ENCODE measurements at places on chromosomes 3 and 15.

DNA sequence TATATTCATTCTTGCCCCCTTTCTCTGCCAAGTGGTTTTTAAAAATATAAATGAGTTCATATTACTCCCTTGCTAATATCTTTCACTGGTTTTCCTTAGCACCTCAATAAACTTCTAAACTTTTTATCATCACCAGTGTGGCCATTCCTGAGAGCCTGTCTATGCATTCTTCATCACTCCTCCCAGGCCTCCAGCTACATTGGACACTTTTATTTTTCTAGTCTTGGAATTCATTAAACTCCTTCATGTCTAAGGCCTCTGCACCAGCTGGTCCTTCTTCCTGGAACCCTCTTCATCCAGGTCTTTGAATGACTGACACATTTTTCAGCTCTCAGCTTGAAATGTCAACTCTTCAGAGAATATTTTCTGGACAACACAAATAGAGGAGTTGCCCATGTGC, 120.4 kb upstream of the P2RY1 start:
- DNase-seq, result no peak
- H3K4me1 ChIP-seq, result no peaks in the 10 kb centered on the region
- H3K4me3 ChIP-seq, result no peak overlapping the region
- H3K27me3 ChIP-seq, result peaks cover 2% of the 10 kb centered on the region

DNA sequence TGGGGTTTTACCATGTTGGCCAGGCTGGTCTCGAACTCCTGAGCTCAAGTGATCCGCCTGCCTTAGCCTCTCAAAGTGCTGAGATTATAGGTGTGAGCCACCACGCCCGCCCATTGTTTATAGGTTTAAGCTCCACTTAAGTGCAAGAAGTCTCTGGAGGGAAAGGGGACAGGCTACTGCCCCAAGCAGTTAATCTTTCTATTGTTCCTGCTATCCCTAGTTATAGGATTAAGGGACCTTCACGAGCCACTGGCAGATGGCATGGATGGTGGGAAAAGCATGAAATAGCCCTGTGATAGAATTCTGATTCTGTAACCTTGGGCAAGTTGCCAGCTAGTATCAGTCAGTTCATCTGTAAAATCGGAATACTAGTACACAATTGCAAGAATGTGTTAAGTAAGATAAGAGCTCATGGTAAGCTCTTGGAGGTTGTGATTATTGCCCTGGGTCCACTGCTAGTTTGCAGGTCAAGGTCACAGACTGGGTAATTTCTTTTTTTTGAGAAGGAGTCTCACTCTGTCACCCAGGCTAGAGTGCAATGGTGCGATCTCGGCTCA, 5.3 kb upstream of the RBPMS2 start:
- H3K27ac ChIP-seq, result no peak overlapping the region
- H3K4me3 ChIP-seq, result no peak overlapping the region
- H3K27me3 ChIP-seq, result peaks cover 49% of the 10 kb centered on the region

- DNase-seq, result peak; percentile 72
- peaks cover 17% of the 10 kb centered on the region for H3K27me3 ChIP-seq
- peaks cover 20% of the 10 kb centered on the region for H3K4me1 ChIP-seq
- no peaks in the 10 kb centered on the region for H3K36me3 ChIP-seq
- no peak overlapping the region for H3K4me3 ChIP-seq
These were observed 97.5 kb downstream of the BDH1 start for GRCh38 chr3:197458179-197458707.

- DNase-seq, result no peak
- H3K4me1 ChIP-seq, result peaks cover 23% of the 10 kb centered on the region
- peak overlapping the region; percentile 62 for H3K4me3 ChIP-seq
- H3K27ac ChIP-seq, result peak overlapping the region; percentile 90
- H3K27me3 ChIP-seq, result no peaks in the 10 kb centered on the region
These were observed 50.8 kb downstream of the CRYBG3 start for GRCh38 chr3:97872525-97873042.

GRCh38 chr3:168977716-168978374, 685.7 kb downstream of the MECOM start:
- H3K4me3 ChIP-seq, result no peak overlapping the region
- no peaks in the 10 kb centered on the region for H3K27me3 ChIP-seq
- DNase-seq, result no peak
- H3K27ac ChIP-seq, result no peak overlapping the region
- no peaks in the 10 kb centered on the region for H3K36me3 ChIP-seq

DNA sequence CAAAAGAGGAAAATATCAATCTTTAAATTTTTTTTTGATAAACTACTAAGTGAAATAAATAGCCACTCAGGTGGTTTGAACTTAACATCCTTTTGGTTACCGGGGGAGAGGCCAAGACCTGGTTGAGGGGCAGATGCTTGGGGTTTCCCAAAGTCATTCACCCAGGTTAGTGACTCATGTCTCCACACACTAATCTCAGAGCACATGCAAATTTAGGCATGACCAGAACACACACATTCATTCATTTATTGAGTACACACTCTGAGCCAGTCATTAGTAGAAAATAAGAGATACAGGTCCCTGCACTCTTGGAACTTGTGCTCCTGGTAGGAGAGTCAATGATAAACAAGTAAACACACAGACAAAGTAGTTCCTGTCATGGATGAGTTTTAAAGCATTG, 7.3 kb downstream of the ILDR1 start:
- no peak overlapping the region for H3K27ac ChIP-seq
- no peaks in the 10 kb centered on the region for H3K36me3 ChIP-seq
- H3K27me3 ChIP-seq, result peaks cover 19% of the 10 kb centered on the region
- no peak for DNase-seq
- H3K4me3 ChIP-seq, result no peak overlapping the region

- H3K36me3 ChIP-seq, result no peaks in the 10 kb centered on the region
- DNase-seq, result no peak
- peaks cover 7% of the 10 kb centered on the region for H3K4me1 ChIP-seq
- H3K27ac ChIP-seq, result no peak overlapping the region
- H3K4me3 ChIP-seq, result no peak overlapping the region
These were observed 86.0 kb upstream of the LPP start for GRCh38 chr3:188067932-188068331.

DNA sequence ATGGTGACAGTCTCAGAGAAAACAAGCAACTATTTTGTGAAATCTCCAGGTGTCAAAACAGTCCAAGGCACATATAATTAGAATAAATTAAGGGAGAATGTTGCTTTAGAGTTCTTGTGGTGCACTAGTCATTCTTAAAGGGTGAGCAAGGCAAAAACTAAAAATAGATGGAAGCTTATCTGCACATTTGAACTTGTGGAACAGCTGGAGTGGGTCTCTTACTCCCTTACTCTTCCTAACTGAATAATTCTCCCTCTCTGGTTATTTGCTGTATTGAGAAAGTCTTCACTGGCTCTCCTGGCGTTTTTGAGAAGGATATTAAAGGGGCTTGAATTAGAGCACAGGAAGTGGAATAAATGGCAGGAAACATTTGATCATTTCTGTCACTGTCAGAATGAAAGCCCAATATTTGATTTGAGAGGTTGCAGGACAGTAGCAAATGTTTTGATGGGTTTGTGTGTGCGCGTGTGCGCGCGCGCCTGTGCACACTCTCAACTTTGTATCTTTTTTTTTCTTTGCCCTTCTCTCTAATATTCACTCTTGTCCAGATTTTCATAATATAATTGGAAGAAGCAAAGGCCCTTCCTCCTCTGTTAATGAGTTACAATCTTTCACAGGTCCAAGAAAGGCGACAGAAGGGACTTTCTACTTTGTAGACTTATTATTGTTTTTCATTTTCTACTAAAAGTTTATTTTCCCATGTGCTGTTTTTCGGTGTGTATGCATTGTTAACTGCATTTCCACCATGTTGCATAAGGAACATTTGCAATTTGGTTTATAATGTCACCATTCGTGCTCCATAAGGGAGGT, 40.9 kb downstream of the AKAP13 start:
- H3K27me3 ChIP-seq, result no peaks in the 10 kb centered on the region
- H3K4me1 ChIP-seq, result peaks cover 39% of the 10 kb centered on the region
- H3K36me3 ChIP-seq, result peaks cover 6% of the 10 kb centered on the region
- H3K4me3 ChIP-seq, result no peak overlapping the region
- H3K27ac ChIP-seq, result no peak overlapping the region

DNA sequence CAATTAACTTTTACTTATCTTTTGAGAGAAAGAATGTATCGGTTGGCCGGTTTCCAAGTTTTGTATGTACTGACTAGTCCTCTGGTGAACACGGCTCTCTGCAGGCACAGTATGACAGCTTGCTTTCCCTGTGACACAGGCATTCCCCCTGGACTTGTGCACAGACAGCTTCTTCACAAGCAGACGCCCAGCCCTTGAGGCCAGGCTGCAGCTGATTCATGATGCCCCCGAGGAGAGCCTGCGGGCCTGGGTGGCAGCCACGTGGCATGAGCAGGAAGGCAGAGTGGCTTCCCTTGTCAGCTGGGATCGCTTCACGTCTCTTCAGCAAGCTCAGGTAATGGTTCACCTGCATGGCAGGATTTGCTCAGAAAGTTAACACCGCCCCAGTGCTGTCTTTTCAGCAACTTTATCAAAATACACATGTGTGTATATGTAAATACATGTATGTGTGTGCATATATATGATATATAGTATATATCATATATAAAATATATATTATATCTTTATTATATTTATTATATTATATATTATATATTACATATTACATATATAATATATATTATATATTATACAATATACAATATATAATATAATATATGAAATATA, 25.5 kb downstream of the FAN1 start:
- DNase-seq, result no peak
- H3K36me3 ChIP-seq, result peaks cover 47% of the 10 kb centered on the region
- no peaks in the 10 kb centered on the region for H3K27me3 ChIP-seq
- no peak overlapping the region for H3K4me3 ChIP-seq
- no peak overlapping the region for H3K27ac ChIP-seq

DNA sequence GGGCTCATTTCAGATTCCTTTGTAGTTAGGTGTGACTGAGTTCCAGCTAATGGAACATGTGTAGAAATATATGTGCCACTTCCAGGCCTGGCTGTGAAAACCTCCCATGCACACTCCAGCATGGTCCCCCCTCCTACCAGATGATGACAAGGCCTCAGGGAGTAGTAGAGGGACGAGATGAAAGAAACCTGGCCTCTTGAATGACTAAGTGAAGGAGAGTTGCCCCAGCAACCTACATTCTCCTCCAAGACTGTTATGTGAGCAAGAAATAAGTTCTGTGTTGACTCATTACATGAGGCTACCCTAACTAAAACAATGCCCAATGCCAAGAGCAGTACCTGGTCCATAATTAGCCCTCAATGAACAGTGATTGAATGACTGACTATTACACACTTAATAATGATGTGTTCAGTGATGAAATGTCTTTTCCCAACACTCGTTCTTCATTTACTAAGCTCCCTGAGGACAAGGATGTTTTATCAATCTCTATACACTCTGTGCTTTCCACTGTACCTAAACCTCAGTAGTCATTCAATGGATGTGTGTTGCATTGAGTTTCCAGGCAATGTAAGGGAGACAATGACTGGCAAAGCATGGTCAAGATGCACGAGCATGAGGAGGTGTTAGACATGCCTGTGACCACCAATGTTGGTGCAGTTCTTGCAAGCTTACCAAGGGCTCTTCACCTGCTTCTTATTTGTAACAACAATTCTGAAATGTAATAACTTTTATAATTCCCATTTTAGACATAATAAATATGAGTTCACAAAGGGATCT, 62.0 kb upstream of the BCL6 start:
- H3K4me1 ChIP-seq, result peaks cover 68% of the 10 kb centered on the region
- H3K4me3 ChIP-seq, result peak overlapping the region; percentile 43
- H3K27ac ChIP-seq, result peak overlapping the region; percentile 95
- H3K36me3 ChIP-seq, result peaks cover 12% of the 10 kb centered on the region
- no peaks in the 10 kb centered on the region for H3K27me3 ChIP-seq

DNA sequence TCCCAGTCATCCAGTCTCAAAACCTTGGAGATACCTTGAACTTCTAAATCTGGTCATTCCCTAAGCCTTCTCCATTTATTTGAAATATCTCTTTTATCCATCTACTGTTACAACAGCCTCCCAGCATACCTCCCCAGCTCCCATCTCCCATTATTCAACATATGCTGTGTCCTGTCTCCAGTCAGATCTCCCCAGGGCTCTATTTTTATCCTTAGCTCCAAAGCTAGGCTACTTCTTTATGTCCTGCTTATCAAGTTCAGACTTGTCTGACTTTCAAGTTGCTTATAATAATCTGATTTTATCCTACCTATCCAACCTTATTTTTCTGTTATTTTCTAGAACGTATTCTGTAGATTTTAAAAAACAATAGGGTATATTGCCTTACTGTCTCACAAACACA, 44.2 kb downstream of the IQGAP1 start:
- H3K36me3 ChIP-seq, result peaks cover 62% of the 10 kb centered on the region
- H3K4me1 ChIP-seq, result peaks cover 23% of the 10 kb centered on the region
- H3K4me3 ChIP-seq, result no peak overlapping the region
- no peaks in the 10 kb centered on the region for H3K27me3 ChIP-seq

DNA sequence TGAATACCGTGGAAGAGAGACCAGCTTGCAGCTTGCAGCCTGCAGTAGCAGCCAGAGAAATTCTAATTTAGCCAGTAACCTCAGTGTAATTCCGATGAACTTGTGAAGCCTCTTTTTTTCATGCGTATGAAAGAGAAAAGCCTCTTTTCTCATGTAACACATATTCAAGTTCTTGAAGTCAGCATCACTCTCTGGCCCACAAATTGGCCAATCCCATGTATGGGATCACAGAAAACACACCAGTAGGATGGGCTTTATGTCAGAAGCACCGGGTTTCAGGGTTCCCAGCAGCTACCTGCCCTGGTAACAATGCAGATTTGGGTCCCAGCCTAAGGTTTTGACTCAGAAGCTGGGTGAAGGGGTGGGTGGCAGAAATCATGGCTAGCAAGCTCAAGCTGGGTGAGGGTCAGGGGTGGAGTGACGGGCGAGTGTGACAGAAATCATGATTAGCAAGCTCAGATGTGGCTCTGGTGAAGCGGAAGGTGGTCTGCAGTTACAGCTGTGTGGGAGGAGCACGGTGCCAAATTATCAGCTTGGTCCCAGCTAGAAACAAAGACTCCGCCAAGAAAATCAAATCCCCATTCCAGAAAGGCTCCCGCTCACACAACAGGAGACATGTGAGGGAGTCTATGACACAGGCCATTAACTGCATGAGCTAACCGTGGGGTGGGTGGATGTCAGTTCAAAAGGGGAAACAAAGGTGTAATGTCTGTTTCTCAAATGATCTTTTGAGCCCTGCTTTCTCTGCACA, 86.6 kb downstream of the SNRK start:
- no peak overlapping the region for H3K4me3 ChIP-seq
- DNase-seq, result no peak
- no peaks in the 10 kb centered on the region for H3K27me3 ChIP-seq
- no peak overlapping the region for H3K27ac ChIP-seq
- H3K36me3 ChIP-seq, result no peaks in the 10 kb centered on the region

DNA sequence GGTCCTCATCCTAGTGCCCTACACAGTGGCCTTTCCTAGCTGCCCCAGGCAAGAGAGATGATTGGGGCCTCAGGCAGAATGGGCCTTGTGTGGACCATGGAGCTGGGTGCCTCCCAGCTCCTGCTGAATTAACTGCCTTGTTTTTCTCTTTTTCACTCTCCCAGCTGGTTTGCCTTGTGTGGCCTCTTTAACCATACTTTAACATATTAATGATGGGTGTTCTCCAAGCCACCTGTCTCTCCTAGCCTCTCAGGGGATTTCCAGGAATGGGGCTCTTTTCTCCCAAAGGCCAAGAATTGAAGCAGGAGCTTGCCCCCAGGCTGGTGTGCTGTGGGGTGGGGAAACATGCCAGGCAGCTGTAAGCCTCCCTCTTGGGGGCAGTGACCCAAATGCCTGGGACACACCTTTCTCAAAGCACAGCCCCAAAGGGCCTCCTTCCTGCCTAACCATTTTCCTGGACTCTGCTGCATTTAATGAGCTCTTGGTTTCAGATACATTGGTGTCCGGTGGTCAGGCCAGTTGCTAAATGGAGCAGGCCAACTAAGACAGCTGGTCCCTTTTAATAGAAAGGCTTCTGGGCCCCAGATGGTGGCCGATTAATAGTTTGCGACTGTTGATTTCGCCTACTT, 5.6 kb downstream of the ALPK3 start:
- peaks cover 4% of the 10 kb centered on the region for H3K4me1 ChIP-seq
- no peak overlapping the region for H3K4me3 ChIP-seq
- H3K27me3 ChIP-seq, result peaks cover 6% of the 10 kb centered on the region
- H3K27ac ChIP-seq, result no peak overlapping the region
- H3K36me3 ChIP-seq, result no peaks in the 10 kb centered on the region
